ENCODE measurements at places on chromosomes 2 and 18.

DNA sequence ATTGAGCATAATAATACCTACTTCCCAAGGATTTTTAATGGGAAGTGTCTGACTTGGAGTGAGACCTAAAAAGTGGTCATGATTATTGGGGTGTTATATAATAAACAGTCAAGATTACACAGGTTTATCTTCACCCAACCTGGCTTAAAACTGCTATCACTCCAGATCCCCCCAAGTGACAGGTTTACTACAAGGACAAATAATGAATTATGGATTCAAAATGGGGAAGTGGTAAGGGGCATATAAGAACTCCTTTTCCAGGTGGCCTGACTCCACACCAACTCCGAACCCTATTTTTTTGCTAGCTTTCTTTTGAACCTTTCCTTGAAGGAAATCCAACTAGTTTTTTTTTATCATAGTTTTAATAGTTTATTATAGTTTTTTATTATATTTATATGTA is 663.0 kb upstream of the FANCL start:
- DNase-seq: no peak

DNA sequence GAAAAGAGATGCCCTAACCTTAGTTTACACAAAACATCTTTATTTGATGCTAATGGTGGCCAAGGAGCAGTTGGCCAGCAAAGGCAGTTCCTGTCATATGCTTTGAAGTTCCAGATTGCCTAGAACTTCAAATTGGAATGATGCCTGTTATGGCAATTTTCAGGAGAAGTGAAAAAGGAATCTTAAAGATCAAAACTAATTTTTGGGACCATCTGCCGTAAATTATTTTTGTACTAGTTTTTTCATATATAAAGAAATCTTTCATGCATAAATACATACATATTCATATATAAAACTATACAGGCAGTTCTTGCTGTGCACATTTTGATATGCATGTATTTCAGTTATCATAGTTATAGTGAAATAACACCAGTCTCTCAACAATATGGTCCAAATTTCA is 1185.6 kb upstream of the FAM98A start:
- no peak for DNase-seq

- no peak for DNase-seq
Observed at GRCh38 chr18:9683418-9684396, 24.4 kb upstream of the RAB31 start.

GRCh38 chr2:240912878-240913809 is 7.0 kb downstream of the CROCC2 start:
- no peak for DNase-seq

- no peak for DNase-seq
Observed at GRCh38 chr2:202460119-202460518, 84.0 kb downstream of the BMPR2 start.

DNA sequence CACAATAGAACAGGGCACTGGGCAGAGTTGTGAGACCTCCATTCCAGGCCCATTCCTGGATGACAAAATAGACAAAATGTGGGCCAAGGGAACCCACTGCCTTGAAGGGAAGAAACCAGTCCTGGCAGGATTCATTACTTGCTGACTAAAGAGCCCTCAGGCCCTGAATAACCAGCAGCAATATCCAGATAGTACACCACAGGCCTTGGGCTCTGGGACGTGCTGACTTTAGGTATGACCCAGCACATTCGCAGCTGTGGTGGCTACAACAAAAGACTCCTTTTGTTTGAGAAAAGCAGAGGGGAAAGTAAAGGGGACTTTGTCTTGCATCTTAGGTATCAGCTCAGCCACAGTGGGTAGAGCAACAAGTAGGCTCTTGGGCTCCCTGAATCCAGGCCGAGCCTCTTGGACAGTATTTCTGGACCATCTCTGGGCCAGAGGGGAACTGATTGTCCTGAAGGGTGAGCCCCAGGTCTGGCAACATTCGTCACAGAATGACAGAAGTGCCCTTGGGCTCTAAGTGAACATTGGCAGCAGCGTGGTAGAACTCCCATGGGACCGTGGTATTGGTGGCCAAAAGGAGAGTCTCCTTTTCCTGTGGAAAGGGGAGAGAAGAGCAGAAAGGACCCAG is 89.9 kb upstream of the CD226 start:
- DNase-seq: no peak

GRCh38 chr18:75341897-75342296 is 85.6 kb downstream of the SMIM21 start:
- no peak for DNase-seq

- DNase-seq: no peak
Observed at GRCh38 chr18:20971886-20972267, 139.7 kb downstream of the ROCK1 start.
